Fibroblast of villous mesenchyme (primary cell): ENCODE measurements at places on chromosomes 7 and 10. TPM values are rescaled to one million over a fixed set of nuclear protein-coding genes. Genes with fewer than 3 reads are reported as not detected.

Gene XRCC2
- 2.6 and 3.5 TPM in 2 replicates for total RNA-seq

Gene PAX4
- not detected in 2 replicates for total RNA-seq

Gene TRIM50
- not detected in 2 replicates for total RNA-seq

Gene MRPL32
- total RNA-seq = 40.3 and 46.6 TPM in 2 replicates

Gene SLC13A1
- total RNA-seq = not detected in 2 replicates

Gene HABP2
- not detected in 2 replicates for total RNA-seq

Gene GBX1
- total RNA-seq = not detected in 2 replicates

DNA sequence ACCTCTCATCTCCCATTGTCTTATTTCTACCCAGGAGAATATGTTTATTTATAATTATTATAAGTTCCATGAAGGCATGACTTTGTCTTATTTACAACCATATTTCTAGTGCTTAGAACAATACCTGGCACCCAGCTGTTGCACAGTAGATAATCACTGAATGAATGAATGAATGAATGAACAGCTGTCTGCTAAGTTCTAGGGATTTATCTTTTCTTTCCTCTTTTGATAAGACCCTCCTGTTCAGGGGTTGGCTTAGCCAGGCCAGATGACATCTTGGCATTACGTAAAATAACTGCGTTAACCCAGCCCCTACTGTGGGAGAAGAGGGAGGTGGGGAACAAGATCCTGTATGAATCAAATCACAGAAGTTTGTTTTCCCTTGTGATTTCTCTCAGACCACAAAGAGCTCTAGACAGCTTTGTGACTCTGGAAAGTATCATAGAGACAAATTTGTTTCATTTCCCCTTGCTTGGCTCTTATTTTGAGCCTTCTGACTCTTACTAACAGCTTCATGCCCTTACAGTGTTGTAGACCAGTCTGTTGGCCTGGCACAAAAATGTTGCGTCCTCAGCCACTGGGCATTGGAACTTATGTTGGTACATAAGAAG is 8.4 kb downstream of the ZNF862 start:
- no peak for DNase-seq

DNA sequence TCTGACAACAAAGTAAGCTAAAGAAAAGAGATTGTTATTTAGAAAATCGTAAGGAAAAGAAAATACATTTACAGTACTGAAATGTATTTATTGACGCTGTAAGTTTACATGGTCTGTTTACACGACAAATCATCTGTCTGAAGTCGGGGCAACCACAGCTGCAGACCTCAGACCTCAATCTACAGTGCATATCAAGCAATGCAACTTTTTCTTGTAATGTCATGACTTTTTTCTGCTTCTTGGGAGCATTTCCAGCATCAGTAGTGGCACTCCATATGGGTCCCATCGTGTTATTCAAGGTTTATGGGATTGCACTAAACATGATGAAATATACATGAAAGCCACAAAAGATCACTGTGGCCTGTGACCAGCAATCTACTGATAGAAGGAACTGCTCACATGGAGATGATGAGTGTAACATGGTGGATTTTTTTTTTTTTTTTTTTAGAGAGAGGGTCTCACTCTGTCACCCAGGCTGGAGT is 77.1 kb downstream of the MTPN start:
- peak; percentile 15 for DNase-seq

GRCh38 chr7:150800581-150801241 is at the start of gene TMEM176A:
Gene TMEM176A, plus strand, starts transcription at chr7:150800769. Its CDS starts 782 bp downstream, at chr7:150801551.
- no peak for DNase-seq

GRCh38 chr10:33215635-33216034 is 118.8 kb downstream of the NRP1 start:
- DNase-seq = peak; percentile 59

DNA sequence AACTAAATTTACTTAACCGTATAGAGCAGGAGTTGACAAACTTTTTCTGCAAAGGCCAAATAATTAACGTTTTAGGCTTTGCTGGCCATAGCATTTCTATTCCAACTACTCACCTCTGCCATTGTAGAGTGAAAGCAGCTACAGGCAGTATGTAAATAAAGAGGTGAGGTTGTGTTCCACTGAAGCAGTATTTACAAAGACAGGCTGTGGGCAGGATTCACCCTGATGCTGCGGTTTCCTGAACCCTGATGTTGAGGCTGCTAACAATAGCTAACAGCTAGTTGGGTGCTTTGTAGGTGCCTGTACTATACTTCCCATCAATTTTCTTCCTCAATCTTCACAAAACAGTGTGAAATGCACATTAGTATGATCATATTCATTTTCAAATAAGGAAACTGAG is 47.0 kb upstream of the LAMB1 start:
- DNase-seq = no peak

DNA sequence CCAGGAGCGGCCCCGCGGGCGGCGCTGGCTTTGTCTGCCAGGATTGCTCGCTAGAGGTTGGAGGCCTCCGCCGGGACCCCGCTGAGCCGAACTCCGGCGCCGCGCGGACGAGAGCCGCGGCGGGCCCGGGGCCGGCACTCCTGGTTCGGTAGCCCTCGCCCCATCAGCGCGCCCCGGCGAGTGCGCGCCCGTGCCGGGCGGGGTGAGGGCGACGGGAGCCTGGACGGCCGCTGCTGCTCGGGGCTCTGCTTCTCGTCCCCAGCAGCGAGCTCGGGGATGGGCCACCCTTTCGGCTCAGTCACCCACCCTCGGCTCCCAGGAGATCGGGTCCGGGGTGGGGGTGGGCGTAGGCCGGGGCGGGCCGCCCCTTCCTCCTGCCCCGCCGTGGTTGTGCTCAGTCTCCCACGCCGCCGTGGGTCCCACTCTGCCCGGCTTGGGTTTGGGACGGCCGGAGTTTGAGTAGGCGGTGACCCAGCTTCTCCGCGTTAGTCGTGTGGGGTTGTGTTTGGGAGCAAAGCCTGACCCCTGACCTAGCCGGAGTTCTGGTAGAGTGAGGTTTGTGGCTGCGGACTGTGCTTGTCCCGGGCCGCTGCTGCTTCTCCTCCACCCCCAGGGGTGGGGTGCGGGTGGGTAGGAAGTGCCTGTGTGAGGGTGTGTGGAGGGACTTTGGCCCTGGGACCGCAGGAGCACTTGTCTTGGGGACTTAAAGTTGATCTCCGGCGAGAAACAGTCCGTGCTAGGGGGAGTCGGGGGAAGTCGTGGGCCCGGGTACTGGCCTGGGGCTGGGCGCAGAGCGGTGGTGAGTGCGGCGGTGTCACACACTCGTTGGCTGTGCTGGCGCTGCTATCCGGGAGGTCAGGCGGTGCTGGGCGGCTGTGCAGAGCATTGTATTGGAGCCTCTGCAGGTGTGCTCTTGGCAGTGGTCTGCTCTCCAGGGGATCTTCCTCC is 677 bp downstream of the TSPAN14 start:
- DNase-seq = no peak

DNA sequence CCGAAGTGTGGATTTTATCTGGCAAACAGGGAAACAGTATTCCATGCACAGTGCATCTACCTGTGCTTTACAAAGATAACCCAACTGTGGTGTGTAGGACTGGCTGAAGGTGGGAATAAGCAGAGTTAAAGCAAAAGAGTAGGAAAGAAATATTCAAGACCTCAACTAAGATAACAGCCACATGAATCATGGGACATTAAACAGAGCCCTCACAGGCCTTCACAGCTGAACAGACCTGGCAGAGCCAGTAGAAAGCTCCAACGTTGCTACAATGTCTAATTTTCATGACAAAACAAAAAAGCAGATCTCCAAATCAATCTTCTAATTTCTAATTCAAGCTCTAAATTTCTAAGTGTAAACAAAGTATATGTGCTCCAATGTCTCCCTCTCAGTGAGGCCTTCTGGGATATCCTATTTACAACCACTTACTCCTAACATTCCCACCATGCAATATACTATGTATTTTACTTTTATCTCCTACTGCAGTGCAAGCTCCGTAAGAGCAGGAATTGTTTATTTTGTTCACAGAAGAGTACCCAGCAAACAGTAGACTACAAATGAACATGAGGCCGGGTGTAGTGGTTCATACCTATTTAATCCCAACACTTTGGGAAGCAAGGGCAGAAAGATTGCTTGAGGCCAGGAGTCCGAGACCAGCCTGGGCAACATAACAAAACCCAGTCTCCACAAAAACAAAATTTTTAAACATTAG is 63.5 kb downstream of the UBE2H start:
- DNase-seq = peak; percentile 14

GRCh38 chr10:13684806-13685482 is 98.2 kb downstream of the PRPF18 start:
- DNase-seq = peak; percentile 28

GRCh38 chr10:60139798-60140566 is 233.6 kb upstream of the CCDC6 start:
- DNase-seq = peak; percentile 90

GRCh38 chr7:117707080-117707479 is 166.2 kb downstream of the CTTNBP2 start:
- no peak for DNase-seq

DNA sequence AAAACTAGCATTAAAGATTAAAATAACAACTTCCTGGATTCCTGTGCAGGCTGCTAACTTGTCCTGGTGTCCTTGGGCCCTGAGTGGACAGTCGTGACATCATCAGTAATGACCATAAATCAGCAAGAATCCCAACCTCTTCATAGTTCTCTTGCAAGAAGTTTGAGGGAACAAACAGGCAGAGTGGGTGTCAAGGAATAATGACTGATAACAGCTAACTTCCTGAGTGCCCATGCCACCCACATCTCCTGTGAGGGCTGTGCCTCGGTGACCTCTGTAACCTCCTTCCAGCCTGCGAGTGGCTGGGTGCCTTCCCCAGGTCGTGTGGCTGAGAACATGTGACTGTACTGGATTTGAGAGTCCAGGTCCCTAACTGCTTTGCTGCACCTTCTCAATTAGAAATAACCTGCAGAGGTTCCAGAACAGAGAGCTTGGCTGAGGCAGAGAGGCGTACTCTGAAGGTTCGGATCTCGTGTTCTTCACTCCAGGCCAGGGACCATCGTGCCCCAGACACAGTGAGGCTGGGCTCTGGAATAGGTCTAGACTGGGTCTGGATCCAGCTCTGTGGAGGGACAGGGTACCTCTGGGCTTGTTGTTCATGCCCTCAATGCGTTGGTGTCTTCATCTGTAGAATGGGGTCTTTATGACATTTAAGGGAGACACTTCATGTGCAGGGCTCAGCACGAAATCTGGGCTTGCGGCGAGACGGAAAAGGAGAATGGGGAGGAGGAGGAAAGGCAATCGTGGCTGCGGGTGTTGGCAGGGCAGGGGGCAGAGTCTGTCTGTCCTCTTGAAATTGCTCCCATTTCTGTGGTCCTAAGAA is 313.1 kb upstream of the ZNF32 start:
- peak; percentile 20 for DNase-seq

DNA sequence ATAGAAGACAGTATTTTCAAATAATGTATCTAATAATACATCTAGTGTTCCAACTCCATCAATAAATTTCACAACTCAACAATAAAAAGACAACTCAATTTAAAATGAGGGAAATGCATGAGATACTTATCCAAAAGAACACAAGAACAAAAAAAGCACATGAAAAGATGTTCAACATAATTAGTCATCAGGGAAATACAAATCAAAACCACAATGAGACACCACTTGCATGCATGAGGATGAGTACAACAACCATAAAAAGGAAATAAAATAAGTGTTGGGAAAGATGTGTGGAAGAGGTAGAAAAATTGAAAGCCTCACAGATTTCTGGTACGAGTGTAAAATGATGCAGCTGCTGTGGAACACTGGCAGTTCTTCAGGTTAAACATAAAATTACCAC is 111.6 kb upstream of the PTPRZ1 start:
- DNase-seq = no peak

DNA sequence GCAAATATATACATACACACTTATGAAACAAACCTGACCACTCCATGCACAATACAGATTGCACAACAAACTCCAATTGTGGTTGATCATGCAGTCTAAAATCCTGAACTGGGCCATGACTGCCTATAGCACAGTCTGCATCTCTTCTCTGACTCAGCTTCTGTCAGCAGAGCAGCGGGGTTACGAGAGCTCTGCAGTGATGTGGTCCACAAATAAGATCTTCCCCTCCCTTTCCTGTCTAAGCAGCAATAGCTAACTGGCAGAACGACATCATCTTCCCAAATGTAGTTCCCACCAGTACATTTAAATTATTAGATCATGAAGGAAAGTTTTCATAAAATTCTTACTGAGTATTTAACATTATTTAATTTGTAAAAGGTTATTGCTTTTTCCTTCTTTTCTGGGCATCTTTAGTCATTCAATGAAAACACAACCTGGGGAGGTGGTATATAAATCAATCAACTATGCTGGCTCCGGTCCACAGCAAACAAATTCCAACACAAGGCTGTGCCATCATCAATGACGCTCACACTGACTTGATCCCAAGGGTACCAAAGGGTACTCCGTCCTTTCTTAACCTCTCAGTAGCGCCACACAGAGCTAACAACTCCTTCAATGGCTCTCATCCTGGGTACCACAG is 17.1 kb downstream of the ARHGAP21 start:
- peak; percentile 97 for DNase-seq

- no peak for DNase-seq
Observed at GRCh38 chr7:102270178-102270887, 16.3 kb upstream of the SH2B2 start.

GRCh38 chr10:12965571-12965970 is 35.9 kb downstream of the CCDC3 start:
- DNase-seq = peak; percentile 38

DNA sequence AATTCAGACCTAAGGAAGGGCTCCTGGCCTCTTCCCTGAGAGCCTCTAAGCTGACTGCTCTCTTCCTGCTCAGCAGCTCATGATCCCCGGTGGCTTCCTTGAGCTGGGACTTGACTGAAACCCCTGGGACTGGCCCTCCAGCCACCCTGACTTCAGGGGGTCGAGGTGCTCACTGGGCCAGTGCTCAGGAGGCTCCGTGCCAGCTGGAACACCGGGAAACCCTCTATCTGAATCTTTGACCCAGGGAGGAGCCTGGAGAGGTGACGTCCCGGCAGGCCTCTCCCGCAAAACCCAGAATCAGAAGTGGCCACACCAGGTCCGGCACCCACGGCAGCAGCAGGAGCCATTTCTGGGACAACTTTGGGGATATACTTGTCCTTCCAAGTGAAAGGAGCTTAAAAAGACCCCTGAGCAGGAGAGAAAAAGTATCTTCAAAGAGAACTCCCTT is 110.7 kb downstream of the WDR37 start:
- DNase-seq = no peak

DNA sequence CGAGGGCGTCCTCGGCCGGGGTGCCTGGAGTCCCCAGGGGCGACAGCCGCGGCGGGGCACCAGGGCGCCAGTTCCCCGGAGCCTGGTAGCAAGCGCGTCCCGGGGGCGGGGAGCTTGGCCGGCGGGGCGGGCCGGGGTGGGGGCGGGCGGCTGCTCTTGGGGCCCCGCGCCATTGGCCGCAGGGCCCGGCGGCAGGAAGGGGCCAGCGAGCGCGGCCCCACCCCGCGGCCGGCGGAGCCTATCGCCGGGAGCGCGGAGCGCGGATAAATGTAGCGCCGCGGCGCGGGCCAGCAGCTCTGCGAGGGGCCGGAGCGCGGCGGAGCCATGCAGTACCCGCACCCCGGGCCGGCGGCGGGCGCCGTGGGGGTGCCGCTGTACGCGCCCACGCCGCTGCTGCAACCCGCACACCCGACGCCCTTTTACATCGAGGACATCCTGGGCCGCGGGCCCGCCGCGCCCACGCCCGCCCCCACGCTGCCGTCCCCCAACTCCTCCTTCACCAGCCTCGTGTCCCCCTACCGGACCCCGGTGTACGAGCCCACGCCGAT is at the start of gene HHEX:
Gene HHEX, plus strand, starts transcription at position 293 of the 548 bp plus-strand sequence. Its CDS starts 32 bp downstream, at position 325.
- peak; percentile 67 for DNase-seq
